ENCODE measurements at places on chromosomes 3 and 15.

- no peak for DNase-seq
Measured at GRCh38 chr15:65337436-65338070, 33.1 kb downstream of the RNU5B-1 start.

DNA sequence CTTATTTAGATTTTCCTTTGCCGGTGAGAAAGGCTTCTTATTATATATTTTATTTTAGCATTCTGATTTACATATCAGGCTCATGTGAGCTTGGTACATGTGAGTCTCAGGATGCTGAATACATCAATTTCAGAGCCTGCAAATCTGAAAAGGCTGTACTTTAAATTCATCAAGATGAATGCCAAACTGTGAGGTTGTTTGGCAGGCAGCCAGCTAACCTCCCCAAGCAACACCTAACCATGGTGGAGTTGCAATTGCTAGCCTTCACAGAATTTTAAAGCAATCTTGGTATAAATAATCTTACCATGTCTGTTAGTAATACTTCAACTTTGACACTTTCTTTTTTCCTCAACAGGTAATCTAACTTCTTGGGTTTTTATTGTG lies 252.5 kb downstream of the CDIN1 start:
- DNase-seq = no peak

DNA sequence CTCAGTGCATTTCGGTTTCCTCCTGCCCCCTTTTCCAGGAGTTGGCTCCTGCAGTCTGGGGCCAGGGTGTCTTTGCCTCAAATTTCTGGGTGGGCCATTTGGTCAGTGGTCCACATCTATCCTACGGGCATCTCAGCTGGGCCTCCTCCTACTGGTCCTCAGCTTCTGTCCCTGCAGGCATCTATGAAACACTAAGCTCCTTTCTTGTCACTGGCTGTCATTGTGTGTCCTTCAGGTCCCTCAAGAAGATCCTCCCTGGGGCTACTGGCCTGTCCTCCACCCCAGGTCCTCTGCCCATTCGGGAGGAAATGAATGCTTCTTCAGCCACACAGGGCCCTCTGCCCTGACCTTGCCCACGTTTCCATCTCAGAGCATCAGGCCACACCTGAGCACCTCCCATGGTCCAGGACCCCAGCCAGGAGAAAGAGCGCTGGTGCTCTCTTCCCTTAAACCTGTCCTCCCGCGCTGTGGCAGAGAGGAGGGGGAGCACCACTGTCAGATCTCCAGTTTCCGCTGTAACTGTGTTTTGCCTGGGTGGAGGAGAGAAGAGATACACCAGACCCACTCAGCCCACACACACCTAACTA lies 1.8 kb downstream of the PRR23E start:
- no peak for DNase-seq

DNA sequence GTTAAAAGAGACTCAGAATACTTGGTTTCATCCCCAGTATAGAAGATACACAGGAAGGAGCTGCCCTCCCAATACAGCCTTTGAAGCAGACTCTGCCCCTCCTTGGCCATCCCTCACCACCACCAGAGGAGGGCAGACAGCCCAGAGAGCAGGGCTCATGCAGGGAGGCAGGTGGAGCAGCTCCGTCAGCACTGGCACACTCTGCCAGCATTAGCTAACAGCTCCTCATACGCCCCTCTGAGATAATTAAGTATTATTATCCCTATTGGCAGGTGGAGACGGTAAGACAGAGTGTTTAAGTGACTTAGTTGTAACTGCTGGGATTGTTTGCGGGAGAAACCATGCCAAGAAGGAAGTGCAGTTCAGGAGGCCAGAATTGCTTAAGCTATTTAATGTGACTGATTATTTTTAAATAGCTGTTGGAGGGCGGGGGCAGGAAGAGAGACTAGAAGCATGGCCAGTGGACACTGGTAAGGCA lies 434.0 kb downstream of the EPHB1 start:
- DNase-seq = no peak

DNA sequence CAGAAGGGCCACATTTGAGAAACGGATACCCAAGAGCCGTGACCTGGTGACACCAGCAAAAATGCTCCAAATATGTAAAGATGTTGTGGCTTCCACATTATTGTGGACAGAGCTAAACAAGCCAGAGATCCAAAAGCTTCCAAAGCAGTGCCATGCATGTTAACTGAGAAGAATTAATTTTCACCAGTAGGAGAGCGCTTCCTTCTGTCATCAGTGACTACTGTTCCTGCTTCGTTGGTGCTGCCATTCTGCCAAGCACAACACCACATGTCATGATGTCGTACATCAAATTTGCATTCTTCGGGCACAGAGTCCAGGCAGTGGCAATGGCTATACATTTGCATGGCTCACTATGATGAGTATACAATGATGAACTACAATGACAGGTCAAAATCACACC lies 19.1 kb upstream of the CHST2 start:
- no peak for DNase-seq

DNA sequence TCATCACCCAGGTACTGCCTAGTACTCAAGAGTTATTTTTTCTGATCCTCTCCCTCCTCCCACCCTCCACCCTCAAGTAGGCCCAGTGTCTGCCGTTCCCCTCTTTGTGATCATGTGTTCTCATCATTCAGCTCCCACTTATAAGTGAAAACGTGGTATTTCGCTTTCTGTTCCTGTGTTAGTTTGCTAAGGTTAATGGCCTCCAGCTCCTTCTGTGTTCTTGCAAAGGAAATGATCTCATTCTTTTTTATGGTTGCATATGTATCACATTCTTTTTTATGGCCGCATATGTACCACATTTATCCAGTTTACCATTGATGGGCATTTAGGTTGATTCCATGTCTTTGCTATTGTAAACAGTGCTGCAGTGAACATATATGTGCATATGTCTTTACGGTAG lies 8.2 kb upstream of the GANC start:
- DNase-seq = no peak

DNA sequence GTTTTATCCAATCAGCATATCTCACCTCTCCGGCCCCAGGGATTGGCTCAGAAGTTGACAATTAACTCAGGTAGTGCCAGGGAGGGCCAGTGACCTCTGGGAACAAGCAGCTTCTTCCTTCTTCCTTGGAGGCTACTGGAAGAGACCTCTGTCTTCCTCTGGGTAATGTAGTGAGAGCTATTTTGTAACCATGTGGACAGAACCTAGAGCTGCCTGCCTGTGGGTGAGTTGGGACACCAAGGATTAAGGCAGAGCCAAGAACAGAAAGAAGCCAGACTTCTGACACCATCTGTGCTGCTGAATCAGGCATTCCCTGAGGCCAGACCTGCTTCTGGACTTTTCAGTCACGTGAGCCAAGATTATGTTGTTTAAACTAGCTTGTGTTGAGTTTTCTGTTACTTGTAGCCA lies 5.9 kb upstream of the NDUFAF1 start:
- no peak for DNase-seq

- no peak for DNase-seq
Measured at GRCh38 chr3:13567684-13568514, 19.0 kb downstream of the FBLN2 start.

DNA sequence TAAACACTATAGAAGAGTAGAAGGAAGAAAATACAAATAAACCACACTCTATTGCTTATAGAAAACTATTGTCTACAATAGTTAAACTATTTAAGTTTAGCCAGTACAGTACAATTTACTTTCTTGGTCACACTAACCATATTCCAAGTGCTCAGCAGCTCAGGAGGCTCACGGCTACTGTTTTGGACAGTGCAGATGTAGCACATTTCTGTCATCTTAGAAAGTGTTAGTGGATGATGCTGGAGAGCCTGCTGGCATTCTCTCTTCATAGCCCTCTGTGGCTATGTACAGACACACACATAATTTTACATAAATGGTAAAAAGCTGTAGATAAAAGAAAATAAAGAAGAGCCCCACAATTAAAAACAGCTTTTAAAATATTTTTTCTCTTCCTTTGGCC lies 23.8 kb downstream of the NUDT16 start:
- DNase-seq = no peak

GRCh38 chr3:89138048-89138447 lies 30.6 kb downstream of the EPHA3 start:
- DNase-seq = no peak

DNA sequence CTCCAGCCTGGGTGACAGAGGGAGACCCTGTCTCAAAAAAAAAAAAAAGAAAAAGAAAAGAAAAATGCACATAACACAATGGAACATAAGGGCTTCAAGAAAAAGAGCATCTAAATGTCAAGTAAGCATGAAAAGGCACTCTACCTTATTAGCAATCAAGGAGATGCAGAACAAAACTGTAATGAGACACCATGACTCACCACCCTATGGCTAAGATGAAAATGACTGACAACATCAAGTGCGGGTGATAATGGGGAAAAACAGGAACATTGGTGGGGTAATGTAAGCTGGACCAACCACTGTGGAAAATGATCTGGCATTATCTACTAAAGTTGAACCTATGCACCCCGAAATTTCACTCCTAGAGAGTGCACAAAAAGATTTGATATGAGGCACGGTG lies 19.6 kb upstream of the NSMCE3 start:
- DNase-seq = no peak

GRCh38 chr15:60887139-60887538 lies 342.0 kb downstream of the RORA start:
- no peak for DNase-seq

GRCh38 chr3:190076136-190076535 lies 44.6 kb downstream of the P3H2 start:
- DNase-seq = no peak

DNA sequence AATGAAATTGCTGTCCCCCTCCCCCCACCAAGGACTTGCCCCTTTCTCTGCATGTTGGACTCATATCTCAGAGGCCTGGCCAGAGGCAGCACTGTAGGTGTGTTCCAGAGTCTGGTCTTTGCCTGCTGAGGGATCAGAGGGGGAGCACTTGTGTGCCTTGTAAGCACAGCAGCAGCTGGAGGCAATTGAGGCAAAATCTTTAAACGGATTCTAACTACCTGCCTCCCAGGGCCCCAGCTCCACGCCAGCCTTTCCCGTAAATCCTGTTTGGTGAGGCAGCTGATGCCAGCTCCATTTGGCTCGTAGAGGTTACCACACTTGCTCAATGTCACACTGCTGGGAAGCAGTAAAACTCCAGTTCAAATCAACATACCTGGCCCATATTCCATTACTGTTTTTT lies 2.3 kb upstream of the IDH2 start:
- no peak for DNase-seq

GRCh38 chr3:76372497-76372896 lies 587.1 kb upstream of the ZNF717 start:
- no peak for DNase-seq

DNA sequence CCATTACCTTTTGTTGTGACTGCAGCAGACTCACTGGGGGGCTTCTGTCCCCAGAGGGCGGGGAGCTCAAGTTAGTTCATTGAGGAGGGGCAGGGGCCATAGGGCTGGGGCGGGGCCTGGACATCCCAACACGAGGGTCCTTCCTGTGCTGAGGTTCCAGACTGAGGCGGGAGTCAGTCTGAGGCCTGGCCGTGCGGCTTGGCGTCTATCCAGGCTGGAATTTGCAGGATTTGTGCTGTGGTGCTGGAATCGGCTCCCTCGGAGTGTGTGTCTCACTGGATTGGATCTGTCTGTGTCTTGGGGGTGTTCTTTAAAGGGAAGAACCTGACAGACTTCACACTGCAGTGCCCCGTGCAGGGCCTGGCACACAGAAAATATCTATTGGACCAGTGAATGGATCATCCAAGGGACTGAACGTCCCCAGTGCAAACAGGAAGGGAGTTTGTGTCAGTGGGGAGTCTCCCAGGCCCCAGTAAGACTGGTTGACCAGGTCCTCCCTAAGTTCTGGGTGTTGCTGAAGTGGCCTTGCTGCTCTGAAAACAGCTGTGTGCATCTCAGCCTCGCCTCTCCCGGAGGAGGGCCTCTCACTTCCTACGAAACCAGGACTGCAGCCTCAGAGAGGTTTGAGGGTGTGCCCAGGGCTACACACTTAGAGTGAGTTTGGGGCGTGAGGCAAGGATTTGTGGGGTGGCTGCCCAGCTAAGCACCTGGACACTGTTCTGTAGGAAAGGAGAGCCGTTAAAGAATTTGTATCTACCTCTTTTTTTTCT lies 26.1 kb downstream of the GOLGA6L2 start:
- DNase-seq = no peak

- no peak for DNase-seq
Measured at GRCh38 chr3:55584716-55585368, 97.7 kb upstream of the WNT5A start.

DNA sequence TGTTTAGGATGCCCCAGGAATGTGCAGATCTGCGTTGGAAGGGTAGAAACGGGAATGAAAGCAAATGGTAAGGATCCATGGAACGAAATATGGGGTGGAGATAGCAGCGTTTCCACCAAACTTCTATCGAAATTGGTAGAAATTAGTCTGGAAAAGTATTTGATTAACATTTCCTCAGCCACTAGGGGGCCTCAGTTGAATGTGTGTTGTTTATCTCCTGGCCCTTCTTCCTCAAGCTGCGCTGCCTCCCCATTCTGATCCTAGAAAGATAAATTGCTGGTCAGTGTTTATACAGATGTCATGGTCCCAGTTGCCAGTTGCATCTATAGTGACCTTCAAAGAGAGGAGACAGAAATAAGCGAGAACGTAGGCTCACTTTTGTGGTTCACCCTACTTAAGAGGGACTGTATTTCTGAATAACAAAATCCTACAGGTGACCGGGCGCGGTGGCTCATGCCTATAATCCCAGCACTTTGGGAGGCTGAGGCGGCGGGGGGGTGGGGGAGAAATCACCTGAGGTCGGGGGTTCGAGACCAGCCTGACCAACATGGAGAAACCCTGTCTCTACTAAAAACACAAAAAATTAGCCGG lies 457.1 kb downstream of the SQOR start:
- no peak for DNase-seq

GRCh38 chr3:147620906-147621305 lies 211.7 kb downstream of the ZIC1 start:
- DNase-seq = no peak

DNA sequence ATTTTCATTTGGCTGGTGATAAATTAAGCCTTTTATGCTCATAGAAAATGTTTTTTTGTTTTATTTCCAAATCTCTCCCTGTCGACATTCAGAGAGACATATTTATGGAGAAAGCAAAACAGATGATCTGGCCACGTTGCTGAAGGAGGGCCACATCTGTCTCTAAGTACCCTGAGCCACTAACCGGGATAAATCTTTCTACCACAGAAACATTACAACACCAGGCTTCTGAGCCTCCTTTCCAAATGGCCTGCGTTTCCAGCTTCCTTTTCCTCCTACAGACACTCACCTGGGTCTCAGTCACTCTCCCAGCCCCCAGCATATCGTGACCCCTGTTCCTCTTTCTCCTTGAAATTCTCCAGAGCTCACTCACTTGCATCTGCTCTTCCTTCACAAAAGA lies 161.0 kb downstream of the ARRDC4 start:
- no peak for DNase-seq

DNA sequence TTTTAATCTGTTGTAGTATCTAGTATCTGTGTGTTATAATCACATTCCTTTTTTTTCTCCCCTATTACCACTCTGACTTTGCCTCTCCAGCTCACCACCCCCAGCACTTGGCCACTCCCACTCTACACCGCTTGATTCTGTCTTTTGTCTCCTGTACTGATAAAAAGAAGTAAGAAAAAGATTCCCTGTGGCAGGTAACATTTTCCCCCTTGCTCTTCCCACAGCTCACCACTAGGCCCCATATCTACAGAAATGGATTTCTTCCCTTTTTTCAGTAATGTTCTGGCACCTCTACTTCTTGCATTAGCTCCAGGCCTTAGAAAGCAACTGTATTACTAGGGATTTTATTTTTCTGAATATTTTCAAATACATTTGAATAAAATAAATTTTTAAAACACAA lies 25.6 kb downstream of the KCNH8 start:
- DNase-seq = no peak

Measured in effector CD4-positive, alpha-beta T cell (primary cell).